ENCODE measurements at places on chromosomes 16 and 17.

DNA sequence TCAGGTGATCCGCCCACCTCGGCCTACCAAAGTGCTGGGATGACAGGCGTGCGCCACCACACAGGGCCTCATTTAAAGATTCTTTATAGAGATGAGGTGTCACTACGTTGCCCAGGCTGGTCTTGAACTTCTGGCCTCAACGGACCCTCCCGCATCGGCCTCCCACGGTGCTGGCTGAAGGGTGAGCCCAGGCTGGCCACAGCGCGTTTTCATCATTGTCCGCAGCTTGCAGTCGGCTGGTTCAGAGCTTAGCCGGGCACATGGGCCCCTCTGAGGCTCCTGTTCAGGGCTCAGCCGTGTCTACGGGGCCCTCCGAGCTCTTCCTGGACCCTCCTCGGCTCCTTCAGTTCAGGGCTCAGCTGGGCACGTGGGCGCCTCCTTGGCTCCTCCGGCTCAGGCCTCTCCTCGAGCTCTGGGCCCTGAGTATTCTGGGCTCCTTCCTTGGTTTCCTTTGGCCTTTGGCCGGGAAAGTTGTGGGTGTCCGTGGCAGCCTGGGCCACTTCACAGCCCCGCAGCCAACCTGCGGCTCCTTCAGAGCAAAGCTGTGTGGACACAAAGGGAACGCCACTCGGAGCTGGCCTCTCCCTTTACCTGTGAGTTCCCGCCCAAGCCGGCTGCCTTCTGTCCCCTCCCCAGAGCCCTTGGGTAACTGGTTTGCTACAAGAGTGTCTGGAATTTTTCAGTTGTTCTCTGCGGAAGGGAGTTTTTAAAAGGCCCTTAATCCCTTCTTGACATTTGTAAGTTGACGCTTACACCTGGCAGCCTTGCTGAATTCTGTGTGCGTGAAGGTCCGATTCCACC is 1.2 kb upstream of the MSLN start:
- DNase-seq: no peak

DNA sequence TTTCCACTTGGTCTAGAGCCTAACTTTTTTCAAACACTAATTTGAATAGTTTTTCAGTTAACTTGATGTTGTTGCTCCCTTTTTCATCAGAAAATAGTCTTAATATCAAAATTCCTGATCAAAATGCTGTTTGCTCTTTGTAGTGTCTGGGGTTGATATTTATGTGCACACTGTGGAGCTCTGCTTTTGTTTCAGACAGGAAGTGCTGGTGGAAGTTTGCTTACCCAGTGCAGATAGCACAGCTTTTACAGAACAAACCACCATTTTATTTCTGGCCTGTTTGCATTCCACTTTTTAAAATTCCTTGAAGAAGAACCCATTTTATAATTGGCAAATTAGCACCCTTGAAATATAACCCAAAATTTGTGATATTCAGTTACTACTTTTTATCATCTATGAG is 125.4 kb downstream of the MRTFB start:
- DNase-seq: no peak

DNA sequence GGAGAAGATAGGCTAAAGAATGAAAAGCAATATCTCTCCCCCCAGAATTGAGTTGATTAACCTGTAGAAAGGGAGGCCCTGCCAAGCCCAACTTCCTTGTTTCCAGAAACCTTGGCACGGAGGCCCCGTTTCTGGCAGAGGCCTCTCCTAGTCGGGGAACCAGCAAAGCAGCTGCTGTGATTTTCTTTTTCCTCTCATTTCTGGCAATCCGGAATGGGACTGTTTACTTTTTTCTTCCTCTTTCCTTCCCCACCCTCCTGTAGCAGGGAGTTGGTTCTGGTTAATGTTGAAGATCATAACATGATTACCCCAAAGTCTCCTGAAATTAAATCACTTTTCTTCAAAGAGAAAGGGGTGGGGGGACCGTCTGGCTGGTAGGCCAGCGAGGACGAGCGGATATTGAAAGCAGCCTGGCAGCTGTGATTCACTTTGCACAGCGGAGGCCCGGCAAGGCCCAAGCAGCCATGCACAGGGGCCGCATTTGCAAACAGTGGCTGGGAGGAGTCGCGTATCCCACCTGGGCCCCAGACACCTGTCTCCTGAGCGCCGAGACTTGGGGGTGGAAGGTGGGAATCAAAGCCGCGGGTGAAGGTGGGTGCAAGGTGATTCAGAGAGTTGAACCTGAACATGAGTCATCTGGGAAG is 51.5 kb downstream of the NTN1 start:
- DNase-seq: peak; percentile 13

GRCh38 chr17:2710803-2711607 is 559 bp downstream of the CLUH start:
- no peak for DNase-seq

DNA sequence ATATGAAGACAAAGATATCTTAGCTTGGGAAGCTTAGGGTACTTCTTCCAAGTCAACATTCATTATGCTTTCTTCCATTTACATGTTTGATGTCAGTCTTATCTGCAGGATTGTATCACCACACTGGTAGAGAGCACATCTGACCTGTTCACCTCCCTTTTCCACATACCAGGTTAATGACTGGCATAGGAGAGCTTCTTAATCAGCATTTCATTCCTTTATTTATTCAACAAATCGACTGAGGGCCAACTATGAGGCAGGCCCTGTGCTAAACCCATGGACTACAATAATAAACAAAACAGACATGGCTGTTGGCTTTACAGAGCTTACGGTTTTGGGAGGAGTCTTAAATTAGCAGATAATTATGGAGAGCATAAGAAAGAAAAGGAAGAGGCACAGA is 378.1 kb upstream of the CDH11 start:
- no peak for DNase-seq

- no peak for DNase-seq
Measured at GRCh38 chr17:45790296-45790922, 6.3 kb downstream of the CRHR1 start.

DNA sequence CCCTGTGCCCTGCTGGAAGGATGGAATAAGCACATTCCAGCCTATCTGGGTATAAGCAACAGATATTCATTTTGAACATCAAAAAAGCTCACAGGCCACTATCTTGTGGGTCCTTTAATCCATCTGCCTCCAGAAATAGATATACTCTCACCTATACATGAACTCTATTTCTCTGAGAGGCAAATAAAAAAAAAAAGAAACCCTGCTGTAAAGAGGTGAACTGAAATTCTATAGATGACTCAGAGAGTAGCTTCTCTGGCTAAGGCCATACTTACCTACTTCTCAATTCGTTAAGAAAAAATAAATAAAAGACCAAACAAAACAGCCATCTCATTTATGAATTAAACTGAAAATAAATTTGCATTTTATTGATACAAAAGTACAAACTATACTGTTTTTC is 86.3 kb downstream of the DYNLRB2 start:
- DNase-seq: no peak

GRCh38 chr17:61449707-61450640 is 2.2 kb upstream of the TBX4 start:
- DNase-seq: no peak

GRCh38 chr17:44465897-44466296 is 37.3 kb downstream of the GPATCH8 start:
- no peak for DNase-seq

DNA sequence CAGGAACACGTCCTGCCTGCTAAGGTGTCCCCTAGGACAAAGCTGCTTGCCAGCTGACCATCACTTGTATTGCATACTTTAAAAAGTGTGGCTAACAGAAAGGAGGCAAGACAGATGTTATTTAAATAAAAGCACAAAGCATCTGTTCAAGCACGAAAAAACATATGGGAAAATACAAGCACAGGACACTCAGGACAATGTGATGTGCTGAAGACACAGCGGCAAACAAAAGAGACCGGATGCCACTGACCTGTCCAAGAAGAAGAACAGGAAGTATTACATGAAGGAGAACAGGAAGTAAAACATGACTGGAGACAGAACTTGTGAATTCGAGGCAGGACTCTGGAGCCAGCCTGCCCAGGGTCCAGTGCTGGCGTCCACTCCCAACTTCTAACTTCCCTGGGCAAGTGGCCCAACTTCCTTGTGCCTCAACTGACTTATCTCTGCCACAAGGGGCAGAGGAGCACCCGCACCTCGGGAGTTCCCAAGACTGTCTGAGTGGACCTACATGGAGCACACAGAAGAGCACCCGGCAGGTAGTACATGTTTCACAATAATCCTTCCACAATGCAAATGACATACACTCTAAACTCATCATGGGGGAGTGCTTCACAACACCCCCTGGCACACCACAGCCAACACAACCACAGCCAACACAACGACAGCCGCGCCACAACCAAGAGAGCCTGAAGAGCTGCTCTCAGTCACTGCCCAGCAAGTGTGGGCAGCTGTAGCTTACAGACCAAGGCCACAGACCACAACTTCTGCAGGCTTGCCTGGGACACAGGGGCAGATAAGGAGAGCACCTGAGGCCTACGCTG is 36.6 kb downstream of the ANKRD11 start:
- DNase-seq: peak; percentile 41

- DNase-seq: no peak
Measured at GRCh38 chr17:12998874-12999273, 19.0 kb downstream of the ELAC2 start.

GRCh38 chr16:26335236-26335853 is 643.6 kb downstream of the HS3ST4 start:
- DNase-seq: no peak

GRCh38 chr16:67034487-67034886 is 5.5 kb downstream of the CBFB start:
- peak; percentile 32 for DNase-seq

- DNase-seq: no peak
Measured at GRCh38 chr16:64116151-64116550, 1005.7 kb downstream of the CDH11 start.

DNA sequence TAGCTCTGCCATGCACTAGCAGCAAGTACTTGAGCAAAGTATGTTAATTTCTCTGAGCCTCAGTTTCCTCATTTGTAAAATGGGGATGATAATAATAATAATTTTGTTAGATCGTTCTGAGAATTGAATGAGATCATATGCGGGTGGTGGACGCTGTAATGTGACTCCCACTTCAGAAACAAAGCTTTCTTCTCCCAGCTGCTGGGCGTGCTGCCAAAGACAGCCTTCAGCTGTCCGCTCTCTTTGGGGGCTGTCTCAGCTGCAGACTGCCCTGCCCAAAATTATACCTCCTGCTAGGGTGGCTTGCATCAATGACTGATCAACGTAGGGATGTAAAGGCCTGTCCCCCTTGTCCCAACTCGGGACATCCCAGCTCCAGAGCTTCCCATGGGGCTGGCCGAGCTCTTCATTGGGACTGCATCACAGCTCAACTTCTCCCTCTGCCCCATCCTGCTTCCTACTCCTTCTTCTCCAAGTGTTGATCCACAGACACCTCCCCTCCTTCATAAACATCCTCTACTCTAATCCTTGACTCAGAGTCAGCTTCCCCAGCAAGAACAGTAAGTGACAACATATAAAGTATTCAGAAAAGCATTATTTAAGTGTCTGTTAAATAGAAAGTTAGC is 30.7 kb upstream of the CDH5 start:
- DNase-seq: peak; percentile 89

DNA sequence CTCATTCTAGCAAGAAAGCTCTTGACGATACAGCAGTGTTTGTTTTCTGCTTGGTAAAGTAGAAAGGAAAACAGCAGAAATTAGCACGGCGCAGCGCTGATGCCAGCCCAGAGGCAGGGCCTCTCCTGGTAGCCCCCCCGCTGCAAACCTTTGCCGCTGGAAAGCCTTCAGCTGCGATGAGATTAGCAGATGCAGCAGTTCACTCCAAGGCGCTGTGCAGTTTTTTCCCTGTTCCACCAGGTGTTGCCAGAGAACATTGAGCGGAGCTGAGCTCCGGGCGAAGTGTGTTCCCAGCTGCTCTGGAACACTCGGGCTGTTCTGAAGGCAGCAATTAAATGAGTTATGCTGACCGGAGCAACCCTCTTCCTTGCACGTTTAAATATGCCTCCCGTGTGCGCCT is 72.5 kb downstream of the RBFOX1 start:
- DNase-seq: peak; percentile 35

DNA sequence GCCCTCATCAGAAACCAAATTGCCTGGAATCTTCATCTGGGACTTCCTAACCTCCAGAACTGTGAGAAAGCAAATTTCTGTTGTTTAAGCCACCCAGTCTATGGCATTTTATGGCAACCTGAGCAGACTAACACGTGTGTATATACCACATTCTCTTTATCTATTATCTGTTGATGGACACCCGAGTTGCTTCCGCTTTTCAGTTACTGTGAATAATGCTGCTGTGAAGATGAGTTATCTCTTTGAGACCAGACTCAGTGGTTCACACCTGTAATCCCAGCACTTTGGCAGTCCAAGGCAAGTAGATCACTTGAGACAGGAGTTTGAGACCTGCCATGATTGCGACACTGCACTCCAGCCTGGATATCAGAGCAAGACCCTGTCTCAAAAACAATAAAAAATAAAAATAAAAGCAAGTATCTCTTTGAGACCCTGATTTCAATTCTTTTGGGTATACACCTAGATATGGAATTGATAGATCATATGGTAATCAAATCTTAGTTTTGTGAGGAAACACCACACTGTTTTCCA is 27.2 kb upstream of the CNEP1R1 start:
- no peak for DNase-seq

- no peak for DNase-seq
Measured at GRCh38 chr17:75273977-75274708, 3.1 kb upstream of the MIF4GD start.

DNA sequence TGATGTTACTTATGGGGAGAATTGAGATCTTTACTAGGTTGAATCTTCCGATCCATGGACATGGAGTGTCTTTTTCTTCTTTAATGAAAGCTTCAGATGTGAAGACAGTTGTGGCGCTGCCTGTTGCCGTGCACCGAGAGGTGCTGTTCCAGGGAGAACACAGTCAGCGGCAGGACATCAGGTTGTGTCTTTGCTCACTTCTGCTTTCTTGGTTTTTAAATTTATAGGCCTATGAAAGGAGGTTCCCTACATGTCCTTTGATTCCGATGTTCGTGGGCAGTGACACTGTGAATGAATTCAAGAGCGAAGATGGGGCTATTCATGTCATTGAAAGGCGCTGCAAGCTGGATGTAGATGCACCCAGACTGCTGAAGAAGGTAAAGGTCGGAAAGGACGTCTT is 49.8 kb downstream of the SEC14L1 start:
- DNase-seq: no peak

DNA sequence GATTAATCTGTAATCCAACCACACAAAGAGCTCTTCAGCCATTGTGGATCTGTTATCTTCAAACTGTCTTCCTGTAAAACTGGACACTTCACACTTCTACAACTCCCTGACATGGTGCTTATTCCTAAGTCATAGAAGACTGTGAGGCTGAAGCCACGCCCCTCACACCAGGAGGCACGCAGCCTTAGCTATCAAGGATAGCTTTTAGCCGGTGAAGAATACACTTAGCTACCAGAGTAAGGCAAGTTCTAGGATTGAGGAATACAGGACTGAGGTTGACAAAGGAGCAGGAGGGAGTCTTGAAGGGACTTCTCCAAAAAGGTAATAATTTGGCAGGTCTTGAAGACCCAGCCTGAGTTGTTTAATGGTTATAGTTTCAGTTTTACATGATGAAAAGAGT is 79.8 kb upstream of the GAS7 start:
- no peak for DNase-seq

Data from pons (tissue), 1 donor.